Ascending aorta (tissue), 2 donors: ENCODE measurements at places on chromosomes 5 and 9.

- H3K4me3 ChIP-seq, result no peak overlapping the region
- H3K27me3 ChIP-seq, result no peaks in the 10 kb centered on the region
- H3K4me1 ChIP-seq, result peaks cover 16% of the 10 kb centered on the region
- DNase-seq, result no peak
- no peak overlapping the region for H3K27ac ChIP-seq
Observed at GRCh38 chr5:89991592-89991991, 418.0 kb downstream of the CETN3 start.

DNA sequence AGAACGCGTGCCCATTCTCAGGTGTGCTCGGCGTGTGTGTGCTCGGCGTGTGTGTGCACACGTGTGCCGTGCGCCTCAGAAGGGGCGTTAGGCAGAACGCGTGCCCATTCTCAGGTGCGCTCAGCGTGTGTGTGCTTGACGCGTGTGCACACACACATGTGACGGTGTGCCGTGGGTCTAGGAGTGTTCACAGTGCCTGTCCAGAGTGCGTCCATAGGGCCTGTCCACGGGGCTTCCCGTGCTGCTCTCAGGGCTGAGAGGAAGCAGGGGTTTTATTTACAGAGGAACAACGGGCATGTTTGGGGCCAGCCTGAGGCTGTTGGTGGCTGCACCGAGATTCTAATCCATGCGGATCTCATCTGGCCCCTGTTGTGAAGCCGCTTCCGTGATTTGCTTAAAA, 14.2 kb upstream of the AHRR start:
- DNase-seq, result no peak
- no peaks in the 10 kb centered on the region for H3K27me3 ChIP-seq
- H3K4me3 ChIP-seq, result no peak overlapping the region
- H3K27ac ChIP-seq, result no peak overlapping the region

DNA sequence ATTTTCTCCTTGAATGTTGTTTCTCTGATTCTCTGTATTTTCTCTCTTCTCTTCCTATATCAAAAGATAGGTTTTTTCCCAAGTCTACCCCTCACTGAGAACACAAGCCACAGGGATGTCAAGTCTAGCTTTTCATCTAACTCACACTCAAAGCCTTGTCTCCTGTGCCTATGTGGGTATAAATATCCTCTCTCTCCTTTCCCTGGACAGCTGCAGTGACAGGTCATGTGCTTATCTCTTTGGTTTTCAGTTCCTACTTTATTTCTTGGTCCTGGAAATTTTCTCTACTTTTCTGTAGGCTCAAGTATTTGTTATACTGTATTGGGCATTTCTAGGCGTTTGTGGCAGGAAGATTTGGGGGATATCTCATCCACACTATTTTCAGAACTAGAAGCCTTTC, 182.4 kb upstream of the MVB12B start:
- H3K27me3 ChIP-seq, result no peaks in the 10 kb centered on the region
- H3K27ac ChIP-seq, result no peak overlapping the region
- H3K4me3 ChIP-seq, result no peak overlapping the region
- no peak for DNase-seq
- H3K36me3 ChIP-seq, result no peaks in the 10 kb centered on the region

DNA sequence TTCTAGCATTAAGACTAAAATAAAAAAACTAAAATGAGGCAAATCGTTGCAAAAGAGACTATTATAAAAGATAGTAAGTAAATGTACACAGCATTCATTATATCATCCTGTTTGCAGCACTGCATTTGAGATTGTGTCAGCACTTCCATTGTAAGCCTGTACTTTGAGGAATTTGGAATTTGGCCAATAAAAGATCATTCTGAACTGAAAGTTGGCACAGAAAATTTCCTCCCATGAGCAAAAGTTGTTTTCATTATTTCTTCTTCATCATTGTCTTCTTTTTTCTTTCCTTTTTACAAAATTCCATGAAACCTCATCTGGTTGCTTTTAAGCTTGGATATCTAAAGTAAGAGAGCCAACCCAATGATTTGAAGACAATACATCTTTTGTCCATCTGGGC, 199.3 kb upstream of the ADAMTSL1 start:
- no peaks in the 10 kb centered on the region for H3K4me1 ChIP-seq
- H3K27me3 ChIP-seq, result no peaks in the 10 kb centered on the region
- H3K27ac ChIP-seq, result no peak overlapping the region
- H3K36me3 ChIP-seq, result no peaks in the 10 kb centered on the region
- no peak for DNase-seq

DNA sequence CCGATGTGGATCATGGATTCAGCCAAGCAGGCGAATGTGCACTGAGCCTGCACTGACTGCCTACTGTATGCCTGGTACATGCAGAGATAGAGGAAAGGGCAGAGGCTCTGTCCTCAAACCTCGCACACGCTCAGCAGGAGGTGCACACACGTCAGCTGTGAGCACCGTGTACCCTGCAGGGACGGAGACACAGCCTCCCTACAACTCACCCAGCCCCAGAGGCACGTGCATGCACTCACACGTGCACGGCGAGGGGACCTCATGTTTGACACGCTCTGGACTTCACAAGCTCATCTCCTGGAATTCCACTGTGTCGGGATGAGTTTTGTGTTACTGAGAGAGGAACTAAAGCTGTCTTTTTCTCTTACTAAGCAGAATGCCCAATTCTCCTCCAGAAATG, 48.4 kb downstream of the IRX2 start:
- no peaks in the 10 kb centered on the region for H3K4me1 ChIP-seq
- H3K4me3 ChIP-seq, result no peak overlapping the region
- H3K27me3 ChIP-seq, result no peaks in the 10 kb centered on the region
- H3K27ac ChIP-seq, result no peak overlapping the region

GRCh38 chr9:123725389-123725788, 204.5 kb downstream of the DENND1A start:
- H3K4me3 ChIP-seq, result no peak overlapping the region
- H3K4me1 ChIP-seq, result no peaks in the 10 kb centered on the region
- H3K27ac ChIP-seq, result no peak overlapping the region

GRCh38 chr9:5510360-5510931, at the start of gene PDCD1LG2:
PDCD1LG2 (plus strand) TSS chr9:5510531; CDS start chr9:5522547, 12,016 bp downstream.
- H3K4me3 ChIP-seq, result peak within 1 kb of the TSS; percentile 29
- no peak for DNase-seq
- H3K27me3 ChIP-seq, result no peaks in the 10 kb centered on the region
- peak within 1 kb of the TSS; percentile 76 for H3K27ac ChIP-seq
- H3K36me3 ChIP-seq, result no peaks in the 10 kb centered on the region
- H3K4me1 ChIP-seq, result peaks cover 4% of the 10 kb centered on the region

- no peaks in the 10 kb centered on the region for H3K36me3 ChIP-seq
- DNase-seq, result no peak
- H3K4me3 ChIP-seq, result no peak overlapping the region
Observed at GRCh38 chr5:36897616-36898015, 21.0 kb downstream of the NIPBL start.

- H3K4me3 ChIP-seq, result no peak overlapping the region
- no peaks in the 10 kb centered on the region for H3K27me3 ChIP-seq
- DNase-seq, result no peak
- H3K36me3 ChIP-seq, result no peaks in the 10 kb centered on the region
Observed at GRCh38 chr5:68007451-68007850, 208.1 kb upstream of the PIK3R1 start.

- no peak overlapping the region for H3K27ac ChIP-seq
- H3K27me3 ChIP-seq, result no peaks in the 10 kb centered on the region
- no peak overlapping the region for H3K4me3 ChIP-seq
Observed at GRCh38 chr5:163551156-163551555, 45.7 kb downstream of the MAT2B start.

DNA sequence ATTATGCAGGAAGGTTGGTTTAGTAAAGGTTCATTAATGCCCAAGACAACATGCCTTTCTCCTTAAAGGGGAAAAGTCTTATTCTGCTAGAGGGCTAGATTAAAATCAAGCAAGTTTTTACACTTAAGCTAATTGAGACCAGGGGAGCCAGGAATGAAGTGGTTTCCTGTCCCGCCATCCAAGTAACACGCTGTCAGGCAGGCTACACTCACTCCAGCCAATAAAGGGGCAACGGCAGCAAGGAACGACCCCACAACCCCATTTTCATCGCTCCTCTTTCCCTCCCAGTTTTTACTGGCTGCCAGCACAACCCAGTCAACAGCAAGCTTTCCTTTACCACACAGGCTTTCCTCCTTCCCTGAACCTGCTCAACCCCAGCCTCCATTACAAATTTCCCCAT, 225.1 kb downstream of the DCP2 start:
- no peak overlapping the region for H3K4me3 ChIP-seq
- H3K27me3 ChIP-seq, result no peaks in the 10 kb centered on the region
- no peak overlapping the region for H3K27ac ChIP-seq

GRCh38 chr5:121693864-121694263, 157.8 kb upstream of the FTMT start:
- no peak for DNase-seq
- no peak overlapping the region for H3K27ac ChIP-seq
- H3K4me3 ChIP-seq, result no peak overlapping the region
- no peaks in the 10 kb centered on the region for H3K27me3 ChIP-seq
- no peaks in the 10 kb centered on the region for H3K4me1 ChIP-seq

- H3K27ac ChIP-seq, result no peak overlapping the region
- H3K27me3 ChIP-seq, result no peaks in the 10 kb centered on the region
- H3K4me1 ChIP-seq, result no peaks in the 10 kb centered on the region
Observed at GRCh38 chr5:55540024-55540423, 5.3 kb upstream of the PLPP1 start.

- no peaks in the 10 kb centered on the region for H3K36me3 ChIP-seq
- H3K4me3 ChIP-seq, result no peak overlapping the region
- H3K27ac ChIP-seq, result no peak overlapping the region
- H3K4me1 ChIP-seq, result no peaks in the 10 kb centered on the region
- H3K27me3 ChIP-seq, result no peaks in the 10 kb centered on the region
Observed at GRCh38 chr9:128145536-128145935, 3.7 kb upstream of the LCN2 start.

DNA sequence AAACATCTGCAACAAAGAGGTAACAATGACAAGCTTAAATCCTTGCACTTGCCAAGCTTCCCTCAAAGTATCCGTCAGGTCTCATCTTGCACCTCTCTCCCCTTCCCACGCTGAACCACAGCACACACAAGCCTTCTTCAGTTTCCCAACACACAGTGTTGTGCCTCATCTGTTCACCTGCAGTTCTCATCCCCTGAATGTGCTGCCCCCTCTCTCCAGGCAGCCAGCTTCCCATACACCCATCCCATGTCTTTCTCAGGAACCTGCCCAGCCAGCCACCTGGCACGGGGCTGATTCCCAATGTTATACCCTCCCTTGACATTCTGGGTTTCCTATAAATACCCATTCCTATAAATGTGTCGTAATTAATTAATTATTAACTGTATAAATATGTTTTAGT, 314.8 kb downstream of the PRELID2 start:
- H3K4me3 ChIP-seq, result no peak overlapping the region
- no peaks in the 10 kb centered on the region for H3K27me3 ChIP-seq
- H3K36me3 ChIP-seq, result no peaks in the 10 kb centered on the region

GRCh38 chr9:128707446-128707845, 5.1 kb downstream of the PKN3 start:
- no peak for DNase-seq
- no peak overlapping the region for H3K27ac ChIP-seq
- no peak overlapping the region for H3K4me3 ChIP-seq
- peaks cover 5% of the 10 kb centered on the region for H3K4me1 ChIP-seq
- no peaks in the 10 kb centered on the region for H3K27me3 ChIP-seq

- H3K4me1 ChIP-seq, result no peaks in the 10 kb centered on the region
- no peak for DNase-seq
- peaks cover 10% of the 10 kb centered on the region for H3K27me3 ChIP-seq
- H3K36me3 ChIP-seq, result no peaks in the 10 kb centered on the region
- H3K27ac ChIP-seq, result no peak overlapping the region
- no peak overlapping the region for H3K4me3 ChIP-seq
Observed at GRCh38 chr5:80568251-80568650, 1.8 kb downstream of the ANKRD34B start.

- no peak overlapping the region for H3K27ac ChIP-seq
- H3K4me1 ChIP-seq, result no peaks in the 10 kb centered on the region
- H3K36me3 ChIP-seq, result no peaks in the 10 kb centered on the region
- DNase-seq, result no peak
- H3K27me3 ChIP-seq, result no peaks in the 10 kb centered on the region
- H3K4me3 ChIP-seq, result no peak overlapping the region
Observed at GRCh38 chr9:81563020-81563407, 126.3 kb downstream of the TLE1 start.

GRCh38 chr5:172835290-172835993, 1.4 kb downstream of the ERGIC1 start:
- DNase-seq, result no peak
- H3K4me1 ChIP-seq, result peaks cover 42% of the 10 kb centered on the region
- peaks cover 2% of the 10 kb centered on the region for H3K36me3 ChIP-seq
- H3K4me3 ChIP-seq, result peak overlapping the region; percentile 95

- H3K27me3 ChIP-seq, result no peaks in the 10 kb centered on the region
- DNase-seq, result no peak
- no peak overlapping the region for H3K27ac ChIP-seq
- H3K36me3 ChIP-seq, result no peaks in the 10 kb centered on the region
Observed at GRCh38 chr5:56440871-56441740, 208.0 kb upstream of the ANKRD55 start.

GRCh38 chr9:120001536-120001935, 578.4 kb downstream of the CDK5RAP2 start:
- H3K36me3 ChIP-seq, result no peaks in the 10 kb centered on the region
- H3K4me3 ChIP-seq, result no peak overlapping the region
- no peaks in the 10 kb centered on the region for H3K27me3 ChIP-seq
- H3K27ac ChIP-seq, result no peak overlapping the region
- no peaks in the 10 kb centered on the region for H3K4me1 ChIP-seq
- no peak for DNase-seq
